Activated CD4-positive, alpha-beta T cell treated with anti-CD3 and anti-CD28 coated beads for 36 hours (primary cell): ENCODE measurements at places on chromosomes 11 and 22. TPM values are rescaled to one million over a fixed set of nuclear protein-coding genes. Genes with fewer than 3 reads are reported as not detected.

- H3K27ac ChIP-seq = no peak overlapping the region
- peaks cover 3% of the 10 kb centered on the region for H3K27me3 ChIP-seq
These were observed 228.2 kb upstream of the DDI1 start for GRCh38 chr11:103808252-103808651.

LIMK2 gene
- 34.4 TPM for total RNA-seq

- peak overlapping the region; percentile 71 for H3K27ac ChIP-seq
- DNase-seq = peak; percentile 76
- H3K4me3 ChIP-seq = peak overlapping the region; percentile 4
- H3K27me3 ChIP-seq = no peaks in the 10 kb centered on the region
- H3K36me3 ChIP-seq = no peaks in the 10 kb centered on the region
These were observed 42.0 kb upstream of the CXCR5 start for GRCh38 chr11:118841469-118842242.

SLC37A2 gene
- 0.76 TPM for total RNA-seq
